Activated gamma-delta T cell (primary cell): ENCODE measurements at places on chromosomes 6 and 20.

DNA sequence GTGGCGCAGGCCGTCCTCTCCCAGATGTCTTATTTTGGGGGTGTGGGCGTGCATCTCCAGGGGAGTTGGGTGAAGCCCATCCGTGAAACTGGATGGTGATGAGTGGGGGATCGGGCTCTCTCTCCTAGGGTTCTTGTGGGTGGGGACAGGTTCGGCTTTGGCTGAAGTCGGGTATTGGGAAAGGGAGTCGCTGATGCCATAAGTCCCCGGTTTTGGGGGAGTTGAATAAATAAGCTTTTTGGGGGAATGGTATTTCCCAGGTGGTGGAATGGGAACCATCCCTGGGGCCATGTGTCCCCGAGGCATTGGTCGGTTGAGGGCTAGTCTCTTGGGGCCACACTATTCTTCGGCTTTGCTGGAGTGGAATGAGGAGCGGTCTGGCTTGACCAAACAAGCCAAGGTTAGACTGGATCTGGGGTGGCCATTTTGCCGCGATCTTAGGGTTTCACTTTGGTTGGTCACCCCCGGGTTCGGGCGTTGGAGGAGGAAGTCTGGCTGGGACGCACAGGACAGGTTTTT lies 481 bp downstream of the ZNF133 start:
- DNase-seq: no peak

DNA sequence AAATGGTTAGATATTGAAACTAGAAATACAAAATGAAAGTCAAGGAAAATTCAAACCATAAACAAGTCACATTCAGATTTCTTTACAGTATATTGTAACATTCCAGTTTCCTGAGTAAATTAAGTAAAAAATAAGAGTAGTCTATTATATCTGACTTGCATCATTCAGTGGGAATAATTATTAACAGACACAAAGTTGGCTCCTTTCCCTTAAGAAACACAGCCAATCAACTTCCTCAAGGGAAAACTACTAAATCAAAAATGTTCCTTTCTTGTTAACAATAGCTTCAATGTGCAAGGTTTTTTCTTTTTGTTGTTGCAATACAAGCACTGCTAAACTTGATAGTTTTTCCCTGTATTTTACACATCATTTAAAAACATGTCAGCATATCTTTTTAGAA lies 33.2 kb downstream of the DNAAF9 start:
- DNase-seq: no peak

DNA sequence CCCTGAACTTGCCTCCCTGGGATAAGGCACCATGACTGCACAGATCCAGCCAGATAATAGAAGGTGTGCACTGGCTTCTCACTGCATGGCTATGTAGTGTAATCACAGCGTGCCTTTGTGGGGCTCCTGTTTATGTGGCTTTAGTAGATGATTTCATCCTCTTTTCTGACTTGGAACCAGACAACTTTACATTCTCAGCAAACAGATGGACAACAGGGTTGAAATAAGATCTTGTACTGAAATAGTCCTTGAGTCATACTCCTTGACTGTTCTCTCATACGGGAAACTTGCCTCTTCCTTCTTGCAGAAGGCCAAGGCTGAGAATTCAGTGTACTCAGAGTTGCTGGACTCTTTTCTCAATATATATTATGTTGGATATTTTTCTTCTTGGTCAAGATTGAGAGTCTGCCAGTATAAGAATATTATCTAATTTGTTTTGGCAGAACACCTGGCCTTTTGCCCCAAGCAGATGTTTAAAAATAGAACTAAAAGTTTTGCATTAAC lies 25.0 kb upstream of the RNF144B start:
- DNase-seq: no peak

GRCh38 chr20:5968462-5968861 lies 18.0 kb downstream of the MCM8 start:
- no peak for DNase-seq

- DNase-seq: no peak
Measured at GRCh38 chr6:39563566-39564311, 161.5 kb downstream of the KIF6 start.

- no peak for DNase-seq
Measured at GRCh38 chr6:98833307-98834059, 891 bp upstream of the POU3F2 start.

DNA sequence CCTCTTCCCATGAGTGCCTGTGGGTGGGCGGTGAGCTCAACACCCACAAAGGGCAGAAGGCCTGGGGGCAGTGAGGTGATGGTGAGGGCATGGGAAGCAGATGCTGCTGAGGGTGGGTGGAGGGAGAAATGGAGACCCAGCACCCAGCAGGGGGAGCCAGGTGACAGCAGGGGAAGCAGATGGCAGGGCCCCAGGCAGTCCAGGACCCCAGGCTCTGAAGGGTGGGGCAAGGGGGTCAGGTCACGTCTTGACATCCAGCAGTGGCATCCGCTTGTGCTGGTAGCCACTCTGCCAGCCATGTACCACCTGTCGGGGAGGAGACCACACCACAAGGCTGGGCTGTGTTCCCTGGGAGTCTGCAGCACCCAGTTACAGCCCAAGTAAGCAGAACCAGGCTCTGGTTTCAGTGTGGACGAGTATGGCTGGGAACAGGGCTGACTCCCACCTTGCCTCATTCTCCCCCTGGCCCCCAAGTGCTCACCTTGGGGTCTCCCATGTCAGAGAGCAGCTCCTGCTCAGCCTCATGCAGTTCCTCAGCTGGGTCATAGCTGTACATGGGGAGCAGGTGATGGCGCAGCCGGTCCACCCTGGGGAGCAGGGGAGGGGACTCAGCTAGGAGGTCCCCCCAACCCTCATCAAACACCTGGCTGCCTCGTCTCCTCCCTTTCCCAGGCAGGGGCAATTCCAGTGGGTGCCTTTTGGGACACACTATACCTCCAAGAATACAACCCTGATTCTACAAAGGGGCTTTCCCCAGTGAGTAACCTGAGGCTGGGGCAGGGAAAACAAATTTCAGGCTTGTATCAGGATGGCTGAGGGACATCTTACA lies 2.0 kb downstream of the SMIM29 start:
- DNase-seq: no peak

GRCh38 chr6:10730254-10730653 lies 7.4 kb downstream of the TMEM14C start:
- no peak for DNase-seq

- DNase-seq: no peak
Measured at GRCh38 chr20:13883425-13883824, 98.6 kb downstream of the NDUFAF5 start.

DNA sequence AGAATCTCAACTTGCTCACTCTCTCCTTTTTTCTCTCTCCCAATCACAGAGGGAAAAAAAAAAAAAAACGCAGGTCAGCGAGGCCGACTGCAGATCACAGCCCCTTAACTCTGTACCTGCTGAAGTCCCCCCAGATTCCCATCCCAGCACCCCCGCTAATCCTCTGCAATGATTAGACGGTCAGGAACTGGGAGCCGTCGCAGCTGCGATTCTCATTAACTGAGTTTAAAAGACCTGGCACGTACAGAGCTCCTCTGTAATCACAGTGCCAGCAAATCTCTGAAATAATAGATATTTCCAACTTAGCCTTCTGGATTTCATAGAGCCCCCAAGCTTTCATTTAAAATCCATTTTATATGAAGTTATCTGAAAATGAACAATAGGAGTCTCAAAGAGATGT lies 84.4 kb downstream of the ANKRD60 start:
- DNase-seq: no peak

DNA sequence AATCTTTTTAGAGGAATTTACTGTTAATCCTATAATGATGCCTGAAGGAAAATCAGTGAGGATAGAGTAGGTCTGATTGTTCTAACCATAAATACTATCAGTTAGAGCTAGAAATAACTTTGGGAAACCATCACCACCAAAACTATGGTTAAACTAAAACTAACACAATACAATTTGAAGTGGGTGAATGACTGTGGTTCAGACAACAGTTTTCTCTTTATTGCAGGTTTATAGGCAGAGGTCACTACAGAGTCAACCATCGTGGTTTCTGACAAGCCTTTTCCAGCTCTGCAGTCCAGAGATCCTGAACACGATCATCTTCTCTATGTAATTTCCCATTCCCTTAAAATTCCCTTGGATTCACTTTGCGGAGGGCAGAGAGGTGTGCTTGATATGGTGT lies 134.3 kb downstream of the IBTK start:
- no peak for DNase-seq

DNA sequence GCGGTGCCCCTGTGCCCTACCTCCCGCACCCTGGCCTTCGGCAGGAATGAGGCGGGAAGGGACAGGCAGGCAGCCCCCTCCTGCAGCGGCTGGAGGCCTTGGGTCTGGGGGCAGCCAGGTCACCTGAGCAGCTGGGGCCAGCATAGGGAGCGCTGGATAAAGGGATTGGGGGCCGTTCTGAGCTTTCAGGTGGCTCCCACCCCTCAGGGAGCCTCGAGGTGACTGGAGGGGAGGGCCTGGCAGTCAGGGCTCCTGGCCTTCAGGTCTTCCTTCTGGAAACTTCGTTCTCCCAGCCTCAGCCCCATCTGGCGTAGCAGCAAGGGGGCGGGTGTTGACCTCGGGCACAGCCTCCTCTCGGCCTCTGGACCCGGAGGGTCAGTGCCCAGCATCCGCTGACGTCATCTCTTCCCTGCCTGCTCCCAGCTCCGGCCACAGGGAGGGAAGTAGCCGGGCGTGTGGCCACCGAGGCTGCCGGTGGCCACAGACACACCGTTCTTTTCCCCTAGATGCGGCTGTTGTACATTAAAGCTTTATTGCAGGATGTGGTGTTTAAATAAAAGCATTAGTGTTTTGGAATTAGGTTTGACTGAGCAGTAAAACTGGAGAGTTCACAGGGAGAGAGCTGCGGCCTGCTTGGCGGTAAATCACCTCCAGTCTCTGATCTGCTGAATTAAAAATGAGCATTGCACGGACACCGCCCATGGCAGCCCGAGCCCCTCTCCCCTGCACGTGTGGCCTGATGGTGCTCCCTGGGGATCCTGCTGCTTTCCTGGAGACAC lies 80.0 kb upstream of the GATA5 start:
- no peak for DNase-seq

DNA sequence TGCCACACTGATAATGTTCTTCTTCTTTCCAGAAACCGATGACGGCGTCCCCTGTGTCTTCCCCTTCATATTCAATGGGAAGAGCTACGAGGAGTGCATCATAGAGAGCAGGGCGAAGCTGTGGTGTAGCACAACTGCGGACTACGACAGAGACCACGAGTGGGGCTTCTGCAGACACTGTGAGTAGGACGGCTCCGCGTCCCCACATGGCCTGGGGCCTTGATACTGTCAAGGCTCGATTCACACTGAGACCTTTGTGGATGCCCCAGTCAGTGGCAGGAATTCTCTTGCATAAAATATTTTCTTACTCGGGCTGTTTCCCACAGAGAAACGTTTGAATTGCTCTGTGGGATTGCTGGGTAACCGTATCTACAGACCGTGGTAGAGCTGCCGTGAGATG lies 41.5 kb upstream of the SLC22A1 start:
- no peak for DNase-seq

GRCh38 chr20:37680420-37680819 lies 13.4 kb upstream of the CTNNBL1 start:
- DNase-seq: no peak

DNA sequence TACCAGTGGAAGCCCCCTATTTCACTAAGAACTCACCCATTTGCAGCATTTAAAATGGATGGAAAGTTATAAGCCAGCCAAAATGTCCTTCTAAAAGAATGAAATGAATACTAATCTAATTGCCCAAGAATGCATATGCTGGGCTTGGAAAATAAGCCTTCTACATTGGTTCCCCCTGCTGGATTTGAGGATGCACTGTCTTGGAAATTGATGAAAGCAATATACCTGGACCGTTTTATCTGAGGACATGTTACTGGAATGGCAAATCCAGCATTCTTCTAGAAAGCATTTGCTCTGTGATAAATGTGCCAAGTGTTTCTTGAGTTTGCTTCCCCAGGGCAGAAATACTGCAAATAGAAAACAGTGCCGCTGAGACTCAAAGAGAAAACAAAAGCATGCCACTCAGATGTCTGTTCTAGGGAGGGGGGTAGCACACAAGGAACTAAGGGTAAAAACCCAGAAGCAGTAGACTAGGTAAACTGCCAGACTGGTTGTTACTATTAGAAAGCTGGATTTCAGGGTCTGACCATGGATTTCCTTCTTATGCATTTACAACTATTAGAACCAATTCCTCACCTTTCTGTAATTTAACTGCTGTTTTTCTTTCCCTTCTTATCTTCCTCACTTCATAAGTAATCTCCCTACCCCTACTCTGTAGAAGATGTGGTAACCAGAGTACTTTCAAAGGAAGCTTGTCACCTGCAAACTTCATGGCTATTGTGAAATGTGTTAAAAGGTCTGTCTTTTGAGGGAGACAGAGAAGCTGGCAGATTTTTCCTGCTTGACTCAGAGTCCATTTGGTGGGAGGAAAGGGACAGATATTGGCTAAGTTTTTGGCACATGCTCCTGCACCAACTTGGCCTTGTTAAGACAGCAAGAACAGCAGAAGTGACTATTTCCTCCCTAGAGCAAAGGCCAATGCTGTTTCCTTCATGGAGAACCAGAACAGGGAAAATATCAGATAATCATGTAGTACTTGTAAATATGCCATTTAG lies 642.6 kb downstream of the KIF16B start:
- DNase-seq: no peak

DNA sequence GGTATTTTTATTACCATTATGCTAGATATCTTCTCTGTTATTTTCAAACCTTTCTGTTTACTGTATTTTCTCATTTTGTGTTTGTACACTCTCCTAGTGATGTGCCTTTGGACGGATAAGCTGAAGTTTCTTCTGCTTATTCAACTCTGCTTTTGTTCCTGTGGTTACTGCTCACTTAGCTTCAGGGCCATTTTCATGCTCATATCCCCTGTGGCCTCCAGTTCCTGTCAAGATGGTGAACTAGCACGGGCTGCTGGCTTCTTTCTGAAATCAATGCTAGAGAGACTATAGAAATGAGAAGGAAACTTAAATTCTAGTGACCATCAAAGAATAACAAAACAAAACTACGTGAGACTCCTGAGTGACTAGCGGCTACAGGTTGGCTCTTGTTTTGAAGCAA lies 6.8 kb upstream of the CST8 start:
- no peak for DNase-seq

DNA sequence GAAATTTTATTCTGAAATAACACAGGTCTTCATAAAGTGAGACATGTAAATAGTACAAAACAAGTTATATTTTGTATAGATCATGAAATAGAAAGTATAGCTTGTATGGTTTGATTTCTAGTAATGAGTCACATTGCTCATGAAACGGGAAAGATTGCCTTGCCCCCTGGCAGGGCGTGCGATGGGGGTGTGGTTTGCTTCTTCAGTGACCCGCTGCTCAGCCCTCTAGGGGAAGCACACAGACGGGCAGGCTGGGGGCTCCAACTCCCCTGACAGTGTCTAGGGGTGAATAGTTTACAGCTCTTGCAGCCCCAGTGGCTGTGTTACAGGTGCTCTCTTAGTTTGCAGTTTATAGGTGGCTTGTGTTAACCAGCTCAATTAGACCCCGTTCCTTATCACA lies 170.5 kb upstream of the RGS17 start:
- no peak for DNase-seq
